ENCODE measurements at places on chromosomes 6 and 20.
A peak's percentile ranks its signal among the peaks of the same experiment; 100 is the strongest.

DNA sequence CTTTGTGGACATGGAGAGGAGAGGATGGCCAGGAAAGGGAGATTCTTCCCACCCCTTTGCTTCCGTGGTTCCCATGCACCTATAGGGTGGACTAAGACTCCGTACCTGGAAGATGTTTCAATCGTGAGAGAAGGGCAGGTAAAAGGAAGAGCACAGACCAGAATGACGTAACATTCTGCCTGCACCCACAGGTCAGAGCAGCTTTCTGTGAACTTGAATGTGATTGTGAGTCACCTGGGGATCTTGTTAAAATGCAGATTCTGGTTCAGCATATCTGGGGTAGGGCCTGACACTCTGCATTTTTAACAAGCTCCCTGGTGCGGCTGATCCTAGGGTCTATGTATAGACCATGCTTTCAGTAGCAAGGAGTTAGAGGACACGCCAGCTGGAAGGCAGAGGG is 164.1 kb upstream of the SGK1 start:
- no peak for DNase-seq

- DNase-seq: no peak
Observed at GRCh38 chr6:28807682-28808280, 116.0 kb downstream of the TRIM27 start.

DNA sequence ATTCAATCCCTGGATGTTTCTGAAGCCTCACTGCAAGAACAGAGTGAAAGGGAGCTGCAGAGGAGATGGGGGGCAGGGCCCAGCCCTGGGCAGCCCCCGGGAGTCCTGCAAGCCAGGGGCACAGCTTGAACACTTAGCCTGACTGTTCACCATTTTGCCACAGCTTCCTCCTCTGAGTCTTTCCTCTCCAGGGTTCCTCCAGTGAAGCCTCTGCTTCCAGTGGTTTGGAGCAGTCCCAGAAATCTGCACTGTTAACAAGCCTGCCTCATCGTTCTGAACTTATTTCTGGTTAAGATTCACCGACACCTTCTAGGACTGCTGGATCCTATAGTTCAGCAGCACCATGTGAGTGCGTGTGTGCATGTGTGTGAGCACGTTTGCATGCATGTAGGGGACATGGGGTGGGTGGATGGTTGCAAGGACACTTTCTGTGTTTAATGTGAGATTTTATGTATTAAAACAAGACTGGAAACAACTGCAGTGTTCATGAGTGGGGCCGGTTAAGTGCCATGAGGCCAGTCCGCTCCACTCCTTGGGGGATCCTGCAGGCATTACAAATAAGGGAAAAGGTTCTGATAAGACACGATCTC is 24.6 kb downstream of the CEBPB start:
- no peak for DNase-seq

DNA sequence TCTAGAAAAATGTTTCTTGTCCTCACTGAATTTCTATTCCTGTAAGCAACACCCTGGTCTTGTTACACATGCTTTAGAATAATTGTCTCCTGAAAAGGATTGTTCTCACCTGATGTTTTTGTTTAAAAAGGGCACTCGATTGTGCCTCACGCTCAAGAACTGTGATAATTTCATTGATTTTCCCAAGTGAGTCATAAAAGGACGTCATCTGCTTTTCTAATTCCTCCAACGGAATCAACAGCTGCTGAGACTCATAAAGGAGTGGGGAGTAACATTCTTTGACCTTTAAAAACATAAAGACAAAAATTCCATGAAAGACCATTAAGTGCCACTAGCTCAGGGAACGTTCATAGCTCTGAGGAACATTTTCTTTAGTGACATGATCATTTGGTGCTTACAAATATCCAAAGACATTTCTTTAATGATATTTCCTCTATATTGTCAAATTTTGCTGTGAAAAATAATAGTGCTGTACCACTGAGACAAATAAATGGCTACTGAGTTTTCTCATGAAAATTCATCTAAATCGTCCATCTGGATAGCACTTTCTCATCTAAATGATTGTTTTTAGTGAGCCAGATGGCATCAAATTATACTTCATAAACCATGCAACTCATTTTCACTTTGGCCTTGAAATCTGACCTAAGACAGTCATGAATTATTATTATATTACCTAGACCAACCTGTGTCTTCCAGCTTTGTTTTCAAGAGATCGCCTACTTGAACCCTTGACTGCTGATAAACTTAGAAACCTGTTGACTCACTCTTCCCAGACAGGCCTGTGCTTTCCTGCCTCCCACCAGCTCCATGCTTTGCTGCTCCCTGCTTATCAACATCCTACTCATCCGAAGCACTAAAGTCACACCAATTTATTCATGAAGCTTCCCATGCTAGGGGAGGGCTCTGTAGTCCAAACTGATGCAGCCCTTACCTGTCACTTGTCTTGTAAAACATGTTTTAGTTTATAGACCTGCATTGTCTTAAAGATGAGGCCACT is 178.2 kb downstream of the SYNE1 start:
- DNase-seq: no peak

DNA sequence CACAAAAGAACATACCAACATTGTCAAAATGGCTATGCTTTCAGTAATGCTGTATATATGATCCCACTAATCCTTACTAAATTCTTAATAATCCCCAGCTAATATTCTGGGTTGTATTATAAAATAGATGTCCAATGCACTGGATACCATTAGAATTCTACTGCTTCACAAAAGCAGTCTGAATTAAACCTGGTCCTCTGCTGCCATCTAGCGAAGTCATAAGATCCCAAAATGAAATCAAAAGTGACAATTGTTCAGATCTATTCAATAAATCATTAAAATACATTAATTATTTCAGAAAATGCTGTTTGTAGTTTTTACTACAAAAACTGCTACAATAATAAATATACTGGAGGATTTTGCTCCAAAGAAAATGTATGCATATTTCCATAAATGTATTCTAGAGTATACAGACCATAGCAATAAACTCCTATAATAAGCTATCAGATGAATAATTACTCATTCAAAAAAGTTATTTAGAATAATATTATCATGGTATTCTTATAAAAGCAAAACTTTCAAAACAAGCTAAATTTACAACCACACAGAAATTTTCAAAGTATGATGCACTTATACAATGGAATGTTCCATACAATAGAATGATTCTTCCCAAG is 92.6 kb downstream of the RNGTT start:
- DNase-seq: peak; percentile 63

- no peak for DNase-seq
Observed at GRCh38 chr20:36784900-36785299, 11.3 kb upstream of the DSN1 start.

- no peak for DNase-seq
Observed at GRCh38 chr20:3277686-3278465, 38.9 kb upstream of the SLC4A11 start.

Data from activated effector memory CD4-positive, alpha-beta T cell treated with anti-CD3 and anti-CD28 coated beads, Interleukin-2, amount 50 U/mL, for 16 hours (primary cell).